SIG-M5 (cell line): ENCODE measurements at places on chromosomes 2 and 18.

GRCh38 chr2:119749477-119750012 is 10.2 kb upstream of the PTPN4 start:
- no peak for DNase-seq

DNA sequence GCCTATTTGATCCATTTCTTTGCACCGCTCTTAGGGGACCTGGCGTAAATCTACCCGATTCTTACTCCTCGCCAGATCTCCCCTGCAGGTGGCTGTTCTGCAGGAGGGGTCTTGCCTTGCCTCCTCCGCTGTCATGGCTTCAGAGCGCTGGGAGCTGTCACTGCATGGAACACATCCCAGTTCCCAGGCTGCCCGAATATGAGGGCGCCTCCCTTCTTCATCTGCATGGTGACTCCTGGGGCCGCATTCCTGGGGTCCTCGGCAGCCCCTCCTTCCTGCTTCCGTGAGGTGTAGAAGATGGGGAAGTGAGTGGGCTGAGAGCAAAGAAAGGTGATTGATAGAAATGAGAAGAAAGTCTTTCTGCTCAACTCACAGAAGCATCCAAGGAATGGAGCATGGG is 27.3 kb upstream of the COPS8 start:
- no peak for DNase-seq

- DNase-seq: no peak
These were observed 74.9 kb downstream of the SGPP2 start for GRCh38 chr2:222499226-222499625.

DNA sequence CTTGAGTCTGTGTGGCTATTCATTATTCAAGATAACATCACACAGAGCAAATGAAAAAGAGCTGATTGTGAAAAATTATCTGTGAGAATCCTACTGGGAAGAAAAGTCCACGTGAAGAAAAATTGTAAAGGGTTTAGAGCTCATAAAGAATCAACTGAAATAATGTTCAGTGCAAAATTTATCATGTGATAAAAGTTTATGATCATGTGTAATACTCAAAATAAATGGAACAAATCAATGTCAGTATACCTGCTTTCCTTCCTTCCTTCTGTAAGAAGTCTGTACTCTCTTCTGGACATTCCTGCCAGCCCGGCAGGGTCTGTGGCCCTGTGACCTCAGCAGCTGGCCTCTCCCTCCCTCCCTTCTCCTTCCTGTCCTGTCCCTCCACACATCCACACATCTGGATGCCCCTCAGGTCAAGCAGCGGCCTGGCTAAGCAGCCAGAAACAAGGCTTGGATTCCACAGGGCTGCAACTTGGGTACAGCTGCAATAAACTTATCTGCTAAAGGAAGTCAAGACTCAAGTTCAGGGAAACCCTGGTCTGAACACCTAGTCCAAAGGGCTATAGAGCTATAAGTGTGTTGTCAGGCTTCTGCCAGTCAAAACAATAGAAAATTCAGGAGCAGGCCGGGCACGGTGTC is 172.1 kb downstream of the MREG start:
- DNase-seq: no peak

- DNase-seq: no peak
These were observed 95.7 kb upstream of the BOD1L2 start for GRCh38 chr18:57051021-57051656.
